AG04449 (cell line): ENCODE measurements at places on chromosomes 6 and 20.

GRCh38 chr20:52649727-52650126, 322.4 kb upstream of the TSHZ2 start:
- no peak for DNase-seq

DNA sequence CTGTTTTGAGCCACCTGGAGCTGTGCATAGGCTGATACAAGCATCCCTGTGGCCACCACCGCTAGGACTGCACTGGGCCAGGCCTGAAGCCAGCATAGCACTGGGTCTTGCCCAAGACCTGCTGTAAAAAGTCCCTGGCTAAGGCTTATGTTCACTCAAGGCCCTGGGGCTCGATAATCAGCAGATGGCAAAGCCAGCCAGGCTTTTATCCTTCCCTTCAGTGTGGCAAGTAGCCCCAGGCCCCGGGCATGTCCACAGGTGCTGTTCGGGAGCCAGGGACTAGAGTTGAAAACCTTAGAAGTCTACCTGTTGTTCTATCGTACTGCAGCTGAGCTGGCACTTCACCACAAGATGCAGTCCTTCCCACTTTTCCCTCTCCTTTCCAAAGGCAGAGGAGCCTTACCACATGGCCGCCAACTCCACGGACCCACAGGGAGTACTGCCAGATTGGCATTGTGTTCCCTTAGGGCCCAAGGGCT, 226.4 kb upstream of the ZNF217 start:
- no peak for DNase-seq

DNA sequence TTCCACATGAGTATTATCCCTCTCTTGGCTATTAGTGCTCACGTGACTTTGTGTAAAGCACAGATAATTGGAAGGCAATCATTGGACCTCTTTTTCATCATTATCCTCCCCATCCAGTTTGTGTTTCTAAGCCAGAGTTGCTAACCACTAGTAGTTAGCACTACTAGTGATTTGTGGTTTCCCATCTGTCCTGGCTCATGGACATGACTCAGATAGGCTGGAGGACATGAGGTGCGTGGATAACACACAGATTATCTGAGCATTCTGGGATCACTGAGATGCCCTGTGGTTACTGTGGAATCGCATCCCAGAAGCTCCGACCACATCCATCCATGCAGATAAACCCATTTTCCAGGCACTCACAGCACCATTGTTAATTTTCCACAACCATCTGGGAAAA, 123.8 kb upstream of the NAA20 start:
- no peak for DNase-seq

GRCh38 chr6:132300323-132300949, 100.8 kb downstream of the MOXD1 start:
- DNase-seq: no peak

- DNase-seq: no peak
These were observed 33.2 kb downstream of the MAP7 start for GRCh38 chr6:136517002-136517401.

DNA sequence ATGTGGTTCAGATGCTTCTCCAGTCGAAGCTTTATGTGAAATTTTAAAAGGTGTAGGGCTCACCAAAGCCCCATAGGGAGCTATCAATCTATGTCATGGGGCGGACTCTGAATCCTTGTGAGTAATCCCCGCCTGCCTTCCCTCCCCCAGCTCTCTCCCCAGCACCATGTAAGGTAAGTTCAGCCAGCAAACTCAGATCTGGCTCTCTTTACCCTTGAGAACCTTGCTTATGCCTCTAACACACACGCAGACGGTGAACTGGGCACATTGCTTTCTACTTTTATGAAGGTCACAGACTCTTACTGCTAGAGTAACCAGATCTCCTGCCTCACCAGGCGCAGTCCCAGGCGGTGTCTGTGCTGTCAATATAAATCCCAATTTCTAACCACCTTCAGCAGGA, 82.6 kb upstream of the CNKSR3 start:
- no peak for DNase-seq

- no peak for DNase-seq
These were observed 23.3 kb downstream of the RBL1 start for GRCh38 chr20:37072293-37073196.

GRCh38 chr6:109671733-109672132, 19.3 kb downstream of the AK9 start:
- no peak for DNase-seq

DNA sequence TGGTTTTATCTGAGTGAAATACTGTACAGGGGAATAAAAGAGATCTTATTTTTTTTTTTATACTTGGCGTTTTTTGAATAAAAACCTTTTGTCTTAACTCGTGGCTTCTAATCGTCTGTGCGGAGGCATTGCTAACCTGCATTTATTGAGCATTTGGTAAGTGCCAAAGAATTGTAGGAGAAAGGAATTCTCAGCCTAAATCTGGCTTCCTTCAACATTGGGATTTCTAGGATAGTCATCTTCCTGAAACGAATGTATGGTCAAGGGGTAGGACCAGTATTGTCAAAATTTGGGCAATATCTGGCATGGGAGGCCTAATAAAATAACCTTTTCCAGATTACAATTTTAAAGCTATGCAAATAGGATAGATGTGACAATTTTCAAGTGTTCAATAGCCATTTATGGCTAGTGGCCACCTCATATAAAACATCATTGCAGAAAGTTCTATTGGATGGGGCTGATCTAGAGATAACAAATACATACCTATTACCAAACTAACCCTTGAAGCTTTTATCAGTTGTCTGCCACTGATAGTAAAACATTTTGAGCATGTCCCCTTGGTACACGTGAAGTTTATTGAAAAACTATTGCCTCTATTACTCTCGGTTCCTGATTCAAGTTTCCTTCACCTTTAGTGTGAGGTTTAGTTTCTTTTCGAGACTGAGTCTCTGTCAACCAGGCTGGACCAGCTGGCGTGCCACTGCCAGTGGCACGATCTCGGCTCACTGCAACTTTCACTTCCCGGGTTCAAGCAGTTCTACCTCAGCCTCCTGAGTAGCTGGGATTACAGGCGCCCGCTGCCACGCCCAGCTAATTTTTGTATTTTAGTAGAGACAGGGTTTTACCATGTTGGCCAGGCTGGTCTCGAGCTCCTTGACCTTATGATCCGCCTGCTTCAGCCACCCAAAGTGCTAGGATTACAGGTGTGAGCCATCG, 5.6 kb downstream of the PIM1 start:
- no peak for DNase-seq

DNA sequence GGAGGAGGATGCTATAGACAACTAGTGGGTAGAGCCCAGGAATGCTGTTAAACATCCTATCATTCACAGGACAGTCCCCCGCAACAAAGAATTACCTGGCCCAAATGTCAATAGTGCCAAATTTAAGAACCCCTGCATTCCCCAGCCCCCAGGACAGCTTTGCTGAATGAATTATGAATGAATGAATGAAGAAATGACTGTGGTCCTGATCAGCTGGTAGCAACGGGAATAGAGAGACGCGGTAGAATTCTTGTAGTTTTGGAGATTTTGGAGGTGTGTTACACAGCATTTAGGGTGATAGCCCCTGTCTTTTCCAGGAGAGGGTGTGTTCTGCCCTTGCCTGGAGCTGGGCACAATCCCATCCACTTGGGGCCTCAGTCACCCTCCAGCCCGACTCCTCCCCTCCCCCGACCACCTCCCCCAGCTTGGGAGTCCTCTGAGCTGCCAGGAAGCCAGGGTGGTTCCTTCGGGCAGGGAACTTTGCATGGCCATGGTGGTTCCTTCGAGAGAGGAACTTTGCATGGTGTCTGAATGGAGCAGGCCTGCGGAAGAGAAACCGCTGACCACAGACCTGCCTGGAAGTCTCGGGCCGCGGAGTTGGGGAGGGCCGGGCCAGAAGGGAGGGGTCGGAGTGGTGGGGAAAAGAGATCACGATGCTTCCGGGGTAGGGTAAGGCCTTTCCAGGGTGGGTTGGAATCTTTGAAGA, 1.0 kb upstream of the HCK start:
- DNase-seq: no peak

GRCh38 chr6:42099340-42100028, 42.9 kb downstream of the C6orf132 start:
- DNase-seq: no peak

- DNase-seq: no peak
These were observed 6.0 kb downstream of the CLPSL1 start for GRCh38 chr6:35786810-35787209.

- no peak for DNase-seq
These were observed 219.7 kb downstream of the FARS2 start for GRCh38 chr6:5481033-5481432.

DNA sequence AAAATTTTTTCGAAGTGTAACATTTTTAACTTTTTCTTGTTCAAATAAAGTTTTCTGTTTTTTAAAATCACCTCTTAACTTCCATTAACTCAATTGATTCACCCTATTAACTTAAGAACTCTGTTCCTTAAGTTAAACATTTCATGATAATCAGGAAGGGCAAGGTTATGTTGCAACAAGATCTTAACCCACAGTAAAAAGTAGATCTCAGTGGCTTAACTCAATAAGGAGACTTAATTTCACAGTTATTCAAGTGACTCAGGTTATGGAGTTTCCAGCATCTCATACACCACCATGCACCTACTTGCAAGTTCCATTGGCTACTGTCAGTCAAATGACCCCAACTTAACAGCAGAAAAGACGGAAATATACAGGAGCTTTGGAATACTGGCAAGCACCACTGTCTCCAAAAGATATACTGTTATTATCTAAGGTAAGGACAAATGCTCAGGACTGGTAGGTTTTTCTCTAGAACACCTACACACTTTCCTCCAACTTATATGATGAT, 11.2 kb downstream of the HLA-DQB1 start:
- DNase-seq: no peak

GRCh38 chr6:20814494-20814893, 280.2 kb downstream of the CDKAL1 start:
- no peak for DNase-seq

- no peak for DNase-seq
These were observed 352.4 kb downstream of the CD109 start for GRCh38 chr6:74048387-74048786.

DNA sequence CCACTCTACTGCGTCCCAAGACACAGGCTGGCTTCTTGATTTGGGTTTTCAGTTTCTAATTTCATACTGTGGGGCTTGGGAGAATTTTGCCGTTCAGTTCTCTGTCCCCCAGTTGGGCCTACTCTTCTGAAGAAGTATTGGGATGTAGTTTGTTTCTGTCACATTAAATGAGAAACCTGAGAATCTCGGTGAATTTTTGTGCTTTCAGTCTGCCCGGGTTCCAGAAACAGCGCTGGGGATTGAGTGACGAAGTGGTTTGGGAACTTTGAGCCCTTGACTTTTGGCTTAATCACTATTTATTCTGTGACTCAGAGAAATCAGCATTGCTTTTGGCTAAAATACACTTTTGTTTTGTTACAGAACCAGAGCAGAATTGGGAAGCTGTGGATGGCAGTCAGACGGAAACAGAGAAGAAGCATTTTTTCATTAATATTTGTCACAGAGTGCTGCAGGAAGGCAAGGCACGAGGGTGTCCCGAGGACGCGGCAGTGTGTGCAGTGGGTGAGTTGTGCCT, 74.0 kb downstream of the IGF2R start:
- DNase-seq: no peak

GRCh38 chr6:164035900-164036485, 621.5 kb downstream of the QKI start:
- DNase-seq: no peak

DNA sequence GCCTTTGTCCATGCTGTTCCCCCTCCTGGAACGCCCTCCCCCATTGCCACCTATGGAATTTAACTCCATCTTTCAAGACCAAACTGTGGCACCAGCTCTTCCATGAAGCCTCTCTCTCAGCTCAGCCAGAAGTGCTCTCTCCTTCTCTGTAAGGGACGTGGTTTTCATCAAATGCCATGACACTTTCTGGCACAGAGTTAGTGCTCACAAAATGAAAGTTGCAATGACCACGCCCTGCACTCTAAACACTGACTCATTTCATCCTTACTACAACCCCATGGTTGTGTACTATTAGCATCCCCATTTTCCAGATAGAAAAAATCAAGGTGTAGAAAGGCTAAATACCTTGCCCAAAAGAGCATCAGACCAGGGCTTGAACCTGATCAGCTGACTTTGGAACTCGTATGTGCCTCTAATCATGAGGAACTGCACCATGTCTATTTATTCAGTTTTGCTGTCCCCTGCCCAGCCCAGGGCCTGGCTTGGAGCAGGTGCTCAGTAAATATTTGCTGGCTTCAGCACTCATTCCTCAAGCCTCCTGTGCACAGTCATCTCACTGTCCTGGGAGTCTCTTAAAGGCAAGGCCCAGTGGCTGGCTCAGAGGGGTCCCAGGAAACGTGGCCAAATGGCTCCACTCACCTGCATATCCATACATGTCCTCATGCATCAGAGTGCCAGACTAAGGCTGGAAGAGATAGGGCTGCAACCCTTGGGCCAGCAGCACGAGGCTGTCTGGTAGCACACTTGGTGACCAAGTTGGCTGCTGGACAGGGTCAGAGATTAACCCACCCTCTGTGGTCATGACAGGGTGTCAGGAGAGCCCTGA, 77.9 kb downstream of the MRPL14 start:
- DNase-seq: no peak

GRCh38 chr6:154887051-154887450, 108.1 kb upstream of the TIAM2 start:
- no peak for DNase-seq

- no peak for DNase-seq
These were observed 54.1 kb upstream of the TPD52L1 start for GRCh38 chr6:125099211-125100073.

DNA sequence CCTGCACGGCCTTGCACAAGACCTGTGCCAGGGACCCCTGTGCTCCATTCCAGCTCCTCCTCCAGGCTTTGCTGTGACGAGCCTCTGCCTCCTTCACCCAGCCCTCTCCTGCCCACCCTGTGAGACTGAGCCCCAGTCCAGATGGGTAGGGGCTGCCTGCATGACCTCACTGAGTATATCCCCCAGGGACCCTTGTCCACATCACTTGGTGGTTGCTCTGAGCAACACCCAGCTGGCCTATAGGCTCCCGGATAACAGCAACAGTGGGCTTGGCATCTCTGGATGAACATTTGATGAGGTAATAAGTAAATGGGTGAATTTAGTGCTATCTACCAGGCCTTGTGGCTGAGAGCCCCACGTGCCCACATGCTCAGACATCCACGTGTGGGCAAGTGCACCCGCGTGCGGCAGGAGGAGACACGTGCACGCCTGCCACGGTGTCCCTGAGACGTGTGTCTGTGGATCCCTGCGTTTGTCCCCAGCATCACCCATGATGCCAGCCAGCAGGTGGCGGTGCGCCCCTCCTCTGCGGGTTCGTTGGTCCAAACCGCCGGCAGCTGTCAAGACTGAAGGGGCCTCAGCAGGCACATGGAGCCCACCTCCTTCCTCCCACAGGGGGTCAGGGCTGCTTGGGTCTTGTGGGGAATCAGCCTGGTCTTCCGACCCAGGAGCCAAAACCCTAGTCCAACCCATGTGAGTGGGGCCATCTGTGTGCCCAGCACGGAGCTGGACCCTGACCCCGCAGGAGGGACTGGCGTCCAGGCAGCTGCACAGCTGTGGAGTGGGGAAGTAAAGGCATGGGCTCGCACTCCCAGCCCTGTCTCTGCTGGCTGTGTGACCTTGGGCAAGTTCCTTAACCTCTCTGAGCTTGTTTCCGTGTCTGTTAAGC, 45.9 kb downstream of the FGD2 start:
- DNase-seq: no peak

GRCh38 chr6:43728586-43728985, 41.0 kb upstream of the MRPS18A start:
- no peak for DNase-seq

- no peak for DNase-seq
These were observed 29.8 kb downstream of the NEDD9 start for GRCh38 chr6:11202513-11203305.
